Stimulated activated CD4-positive, alpha-beta T cell treated with anti-CD3 and anti-CD28 coated beads, TNF-alpha, amount 100 ng/mL, for 1 hour (primary cell): ENCODE measurements at places on chromosomes 12 and 14.

- DNase-seq, result no peak
Observed at GRCh38 chr14:59422069-59422881, 42.9 kb downstream of the GPR135 start.

GRCh38 chr12:124479680-124480468 is 87.5 kb downstream of the NCOR2 start:
- DNase-seq, result no peak

DNA sequence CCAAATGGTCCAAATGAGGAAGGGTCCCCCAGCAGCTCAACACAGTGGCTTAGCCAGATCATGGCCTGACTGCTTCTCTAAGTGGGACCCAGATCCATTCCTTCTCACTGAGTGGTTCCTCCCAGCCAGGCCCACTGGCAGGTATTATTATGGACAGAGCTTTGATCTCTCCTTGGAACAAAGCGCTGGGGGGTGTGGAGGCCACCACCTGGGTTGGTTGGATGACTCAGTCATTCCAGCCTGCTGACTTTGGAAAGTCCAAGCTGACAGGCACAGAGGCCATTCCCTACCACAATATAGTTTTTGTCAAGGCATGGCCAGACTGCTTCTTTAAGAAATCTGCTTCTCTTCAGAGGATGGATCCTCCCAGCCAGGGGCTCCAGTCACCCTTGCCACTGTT is 341.1 kb downstream of the BTG1 start:
- DNase-seq, result no peak

DNA sequence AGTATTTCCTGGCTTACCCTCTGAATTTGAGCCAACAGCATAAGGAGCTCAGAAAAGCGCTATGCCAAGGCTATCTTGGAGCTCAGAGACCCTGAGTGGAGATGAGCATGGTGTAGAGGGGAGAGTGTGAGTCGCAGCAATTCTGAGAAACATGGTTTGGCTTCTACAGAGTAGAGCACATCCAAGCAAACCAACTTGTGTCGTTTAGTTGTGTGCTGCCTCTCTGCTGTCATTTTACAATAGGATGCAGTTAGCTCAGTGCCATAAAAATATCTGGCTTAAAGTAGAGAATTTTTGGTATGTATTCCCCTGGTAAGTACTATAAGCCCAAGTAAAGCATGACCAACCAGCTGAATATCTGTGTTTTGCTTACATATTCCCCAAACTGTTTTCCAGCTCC is 249.2 kb downstream of the TRHDE start:
- DNase-seq, result no peak

- no peak for DNase-seq
Observed at GRCh38 chr12:131682510-131682895, 28.4 kb upstream of the SFSWAP start.
